ENCODE measurements at places on chromosomes 2 and 18.

- no peak for DNase-seq
These were observed 189.1 kb downstream of the TCF4 start for GRCh38 chr18:55398858-55399257.

DNA sequence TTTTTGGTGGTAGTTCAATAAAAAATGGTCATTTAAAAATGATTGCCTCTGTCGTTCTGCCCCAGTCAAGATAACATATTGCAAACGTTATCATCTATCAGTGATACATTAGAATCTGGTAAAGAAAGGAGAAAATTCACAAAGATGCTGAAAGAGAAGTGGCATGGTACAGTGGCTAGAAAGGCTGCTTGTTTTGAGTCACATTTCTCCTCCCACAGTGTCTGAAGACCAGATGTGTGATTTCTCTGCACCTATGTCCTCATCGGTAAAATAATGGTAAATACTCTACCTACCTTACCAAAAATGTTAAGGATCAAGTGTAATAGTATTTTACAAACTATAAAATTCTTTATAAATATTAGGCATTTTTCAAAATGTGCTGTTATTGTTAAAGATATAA lies 76.1 kb upstream of the NOSTRIN start:
- DNase-seq = no peak

GRCh38 chr2:240021488-240022104 lies 3.5 kb downstream of the NDUFA10 start:
- peak; percentile 67 for DNase-seq

DNA sequence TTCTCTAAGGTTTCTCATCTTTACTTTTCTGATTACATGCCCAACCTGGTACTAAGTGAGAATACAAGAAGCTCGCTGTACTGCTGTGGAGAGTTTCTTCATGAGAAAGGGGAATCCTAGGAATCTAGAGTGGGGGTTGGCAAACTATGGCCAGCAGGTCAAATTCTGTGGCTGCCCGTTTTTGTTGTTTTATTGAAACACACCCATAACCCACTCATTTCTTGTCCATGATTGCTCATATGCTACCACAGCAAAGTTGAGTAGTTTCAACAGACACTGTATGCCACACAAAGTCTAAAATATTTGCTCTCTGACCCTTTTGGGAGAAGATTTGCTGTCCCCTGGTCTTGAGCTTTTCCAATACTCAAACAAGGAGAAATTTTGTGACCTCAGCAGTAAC lies 58.8 kb downstream of the C2orf74 start:
- DNase-seq = no peak

All from erythroblast (primary cell).